T follicular helper cell (primary cell): ENCODE measurements at places on chromosomes 12 and 14.

DNA sequence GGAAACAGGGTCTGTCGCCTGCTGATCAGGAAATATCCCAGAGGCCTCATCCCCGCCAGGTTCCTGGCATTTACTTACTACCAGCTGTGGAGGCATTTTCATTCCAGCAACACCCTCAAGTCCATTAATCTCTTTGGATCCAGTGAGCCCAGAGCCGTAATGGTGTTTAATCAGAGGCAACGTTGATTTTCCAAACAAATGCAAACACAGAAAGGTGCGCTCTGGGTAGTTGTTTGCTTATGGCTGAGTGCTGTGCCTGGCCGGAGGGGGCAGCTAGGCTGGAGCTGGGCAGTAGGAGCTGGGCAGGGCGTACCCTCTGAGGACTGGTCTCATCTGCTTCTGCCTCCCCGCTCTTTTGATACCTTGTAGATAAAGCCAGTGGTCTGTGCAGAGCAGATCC lies 110.6 kb downstream of the ADCK1 start:
- DNase-seq, result no peak

DNA sequence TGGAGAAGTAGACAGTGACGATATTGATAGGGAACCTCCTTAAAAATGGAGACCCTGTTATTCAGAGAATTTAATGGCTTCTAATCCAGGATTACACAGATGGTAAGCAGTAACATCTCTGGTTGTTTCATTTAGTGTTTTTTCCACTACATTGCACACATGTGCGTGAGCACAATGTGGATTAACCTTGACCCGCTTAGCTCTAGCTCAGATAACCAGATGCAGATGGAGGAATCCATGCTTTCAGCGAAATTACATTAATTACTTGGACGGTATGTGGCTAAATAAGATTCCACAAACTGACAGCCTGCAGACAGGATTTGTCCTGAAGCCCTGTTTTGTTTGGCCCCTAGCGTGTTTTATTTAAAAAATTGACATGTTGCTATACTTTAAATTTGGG lies 378.4 kb downstream of the CCDC91 start:
- DNase-seq, result no peak

DNA sequence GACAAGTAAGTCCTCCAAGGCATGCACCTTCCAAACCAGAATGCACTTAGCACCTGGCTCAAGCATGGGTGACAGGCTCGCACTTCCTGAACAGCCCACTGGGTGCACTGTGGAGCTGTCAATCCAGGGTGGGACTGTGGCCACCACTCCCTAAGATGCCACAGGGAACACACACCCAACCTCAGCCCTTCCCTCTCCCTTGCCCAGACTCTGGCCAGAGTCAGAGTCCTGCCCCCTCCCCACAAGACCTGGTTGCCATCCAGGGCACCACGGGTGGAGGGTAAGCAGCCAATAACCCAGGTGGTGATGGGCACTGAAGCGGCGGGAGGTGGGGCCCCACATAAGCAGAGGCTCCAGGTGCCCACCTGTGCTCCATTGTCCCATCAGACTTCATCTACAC lies 160.6 kb downstream of the MYRFL start:
- DNase-seq, result no peak

GRCh38 chr14:80587096-80587724 lies 354.3 kb downstream of the CEP128 start:
- DNase-seq, result no peak

GRCh38 chr12:10363914-10364814 lies 25.7 kb downstream of the KLRK1 start:
- no peak for DNase-seq

DNA sequence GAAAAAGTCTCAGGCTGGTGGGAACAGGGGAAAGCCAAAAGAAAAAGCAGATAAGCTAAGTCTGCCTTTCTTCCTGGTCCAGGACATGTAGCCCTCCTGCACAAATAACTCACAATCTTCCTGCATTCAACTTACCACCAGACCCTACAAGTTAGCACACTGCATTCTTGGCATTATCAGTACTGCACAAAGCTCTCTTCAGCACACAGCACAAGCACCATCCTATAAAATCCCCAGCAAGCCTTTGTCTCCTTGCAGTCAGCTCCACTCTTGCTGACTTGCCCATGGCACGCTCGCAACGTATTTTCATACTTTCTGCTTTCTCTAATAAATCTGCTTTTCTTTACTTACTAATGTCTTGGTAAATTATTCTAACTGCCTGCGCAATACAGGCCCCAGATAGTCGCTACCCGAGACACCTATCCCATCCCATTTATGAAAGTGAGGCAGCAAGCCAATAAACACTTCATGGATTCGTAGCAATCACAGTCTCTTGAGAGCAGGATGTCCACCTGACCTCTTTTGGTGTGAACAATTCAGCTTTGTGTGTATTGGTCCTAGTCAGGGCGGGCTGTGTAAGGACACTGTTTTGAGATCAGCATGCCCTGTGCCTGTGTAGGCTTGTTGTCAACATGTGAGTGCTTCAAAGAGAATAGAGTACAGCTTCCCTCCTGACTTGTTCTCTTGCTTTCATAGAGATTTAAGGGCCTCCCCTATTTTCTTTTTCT lies 49.0 kb downstream of the TMEM117 start:
- DNase-seq, result no peak

GRCh38 chr14:87059060-87059839 lies 933.7 kb downstream of the GALC start:
- no peak for DNase-seq

DNA sequence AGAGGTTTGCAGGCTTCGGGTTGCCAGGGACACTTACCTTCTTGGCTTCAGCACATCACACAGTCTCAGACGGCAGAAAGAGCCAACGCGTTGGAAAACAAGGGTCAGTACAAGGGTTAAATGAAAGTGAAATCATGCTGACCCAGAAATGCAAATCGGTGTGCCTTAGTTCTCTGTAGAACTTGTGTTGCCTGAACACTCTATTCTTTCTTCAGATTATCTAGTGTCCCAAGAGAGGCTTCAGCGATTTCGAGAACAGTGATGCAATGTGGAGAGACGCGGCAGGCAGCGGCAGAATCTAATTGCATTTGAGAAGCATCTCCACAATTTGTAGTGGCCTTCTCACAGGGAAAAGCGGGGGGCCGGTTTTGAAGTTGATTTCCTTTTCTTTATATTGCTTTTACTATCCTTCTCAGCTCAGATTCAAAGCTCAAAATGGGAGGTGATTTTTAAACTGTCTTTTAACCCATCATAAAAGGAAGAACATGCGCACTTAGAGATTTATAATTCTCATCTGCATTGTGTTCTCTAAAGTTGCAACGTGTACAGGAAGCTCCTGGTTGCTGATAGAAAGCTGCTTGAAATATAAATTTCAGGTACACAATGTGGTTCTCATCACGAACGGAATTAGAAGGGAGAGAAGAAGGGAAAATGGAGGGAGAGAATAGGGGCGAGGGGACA lies 67.8 kb upstream of the EGLN3 start:
- no peak for DNase-seq

- peak; percentile 60 for DNase-seq
Measured at GRCh38 chr12:121804417-121805111, 755 bp downstream of the SETD1B start.

DNA sequence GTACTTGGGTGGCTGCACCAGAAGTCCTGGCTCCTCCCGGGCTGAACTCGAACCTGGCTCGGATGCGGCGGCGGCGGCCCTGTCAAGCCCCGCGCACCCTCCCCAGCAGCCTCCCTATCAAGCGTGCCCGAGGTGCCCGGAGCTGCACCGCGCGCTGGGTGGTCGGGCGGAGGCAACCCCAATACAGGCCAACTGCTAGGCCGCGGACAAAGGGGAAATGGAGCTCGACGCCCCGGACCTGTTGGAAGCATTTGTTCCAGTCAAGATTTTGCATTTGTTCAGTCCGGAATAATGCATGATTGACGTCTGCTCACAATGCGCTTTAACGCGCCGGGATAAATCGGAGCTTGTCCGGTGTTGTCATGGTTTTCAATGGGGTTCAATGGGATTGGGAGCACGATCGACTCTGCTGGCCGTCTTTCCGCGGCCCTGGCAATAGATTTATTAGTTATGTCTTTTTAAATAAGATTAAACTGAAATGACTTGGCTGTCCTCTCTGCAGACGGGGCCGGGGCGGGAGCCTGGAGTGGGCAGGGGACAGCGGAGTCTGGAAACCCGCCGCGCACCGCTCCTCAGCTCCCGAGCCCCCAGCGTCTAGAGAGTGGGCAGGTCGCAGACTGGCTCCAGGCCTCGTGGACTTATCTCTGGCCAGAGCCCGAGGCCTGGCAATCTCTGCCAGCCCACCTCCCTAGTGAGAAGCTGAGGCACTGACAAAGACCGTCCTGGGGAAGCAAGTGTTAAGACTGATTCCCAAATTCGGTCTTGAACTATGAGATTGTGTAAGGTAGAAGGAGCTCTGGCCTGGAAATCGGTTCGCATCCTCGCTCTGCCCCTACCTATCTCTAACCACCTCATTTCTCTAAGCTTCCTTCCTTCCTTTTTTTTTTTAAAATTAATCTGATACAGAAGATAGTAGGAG lies 1.7 kb upstream of the NKX2-8 start:
- no peak for DNase-seq

- no peak for DNase-seq
Measured at GRCh38 chr12:26798640-26799039, 34.4 kb downstream of the ITPR2 start.

DNA sequence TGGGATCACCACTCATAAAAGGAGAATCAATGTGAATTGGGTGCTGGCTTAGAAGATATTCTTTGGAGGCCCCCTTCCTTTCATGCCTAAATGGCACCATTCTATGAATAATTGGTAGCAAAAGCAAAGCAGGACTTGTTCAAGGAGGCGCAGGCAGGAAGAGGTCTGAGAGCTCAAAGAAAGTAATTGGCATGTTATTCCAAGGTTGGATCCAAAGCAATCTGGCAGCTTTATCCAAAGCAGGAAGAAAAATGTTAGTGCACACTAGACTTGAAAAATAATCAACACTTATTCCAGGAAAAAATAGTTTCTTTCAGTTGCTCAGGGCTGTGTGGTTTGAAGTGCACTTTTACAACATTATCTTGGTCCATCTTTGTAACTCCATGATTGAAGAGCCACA lies 326.4 kb downstream of the NUAK1 start:
- no peak for DNase-seq

GRCh38 chr12:57159311-57159710 lies 11.9 kb upstream of the LRP1-AS start:
- DNase-seq, result no peak

DNA sequence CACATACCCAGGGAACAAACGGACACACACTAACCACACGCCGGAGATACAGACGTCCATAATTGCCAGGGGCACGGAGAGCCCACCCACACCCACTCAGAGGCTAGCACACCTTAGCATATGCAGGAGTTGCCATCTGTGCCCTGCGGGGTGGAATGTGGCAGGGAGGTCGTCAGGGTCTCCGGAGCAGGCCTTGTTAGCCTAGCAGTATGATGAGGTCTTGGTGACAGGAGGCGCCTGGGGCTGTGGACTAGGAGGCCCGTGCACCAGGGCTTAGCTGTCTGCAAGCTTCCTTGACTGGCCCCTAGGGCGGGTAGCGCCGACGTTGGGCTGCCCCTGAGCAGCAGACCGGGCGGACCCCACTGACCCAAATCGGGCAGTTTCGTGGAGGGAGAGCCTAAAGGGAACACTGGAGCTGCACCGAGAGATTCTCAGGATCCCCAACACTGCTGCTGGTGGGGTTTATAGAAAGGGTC lies 10.0 kb downstream of the STAC3 start:
- DNase-seq, result no peak

- no peak for DNase-seq
Measured at GRCh38 chr12:828726-829395, 76.5 kb downstream of the WNK1 start.

GRCh38 chr12:31929027-31929526 lies 30.1 kb upstream of the RESF1 start:
- no peak for DNase-seq

DNA sequence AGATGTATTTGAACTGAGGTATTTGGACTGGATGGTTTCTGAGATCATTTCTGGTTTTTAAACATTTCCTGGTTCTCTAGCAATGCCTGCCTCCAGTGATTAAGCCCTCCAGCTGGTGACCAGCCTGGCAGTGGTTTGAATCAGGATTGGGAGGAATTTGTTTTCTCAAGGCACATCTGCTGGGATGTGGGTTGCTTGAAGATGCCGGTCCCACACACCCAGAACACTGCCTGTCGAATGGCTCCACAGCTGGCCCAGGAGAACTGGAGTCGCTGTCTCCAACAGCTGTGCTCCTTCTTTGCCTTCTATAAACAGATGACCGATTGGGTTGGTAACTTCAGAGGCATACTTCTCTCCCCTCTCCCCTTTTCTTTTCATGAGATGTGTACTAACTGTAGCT lies 258.0 kb upstream of the DDHD1 start:
- DNase-seq, result no peak

- DNase-seq, result no peak
Measured at GRCh38 chr14:69615496-69616407, 4.4 kb downstream of the SUSD6 start.

DNA sequence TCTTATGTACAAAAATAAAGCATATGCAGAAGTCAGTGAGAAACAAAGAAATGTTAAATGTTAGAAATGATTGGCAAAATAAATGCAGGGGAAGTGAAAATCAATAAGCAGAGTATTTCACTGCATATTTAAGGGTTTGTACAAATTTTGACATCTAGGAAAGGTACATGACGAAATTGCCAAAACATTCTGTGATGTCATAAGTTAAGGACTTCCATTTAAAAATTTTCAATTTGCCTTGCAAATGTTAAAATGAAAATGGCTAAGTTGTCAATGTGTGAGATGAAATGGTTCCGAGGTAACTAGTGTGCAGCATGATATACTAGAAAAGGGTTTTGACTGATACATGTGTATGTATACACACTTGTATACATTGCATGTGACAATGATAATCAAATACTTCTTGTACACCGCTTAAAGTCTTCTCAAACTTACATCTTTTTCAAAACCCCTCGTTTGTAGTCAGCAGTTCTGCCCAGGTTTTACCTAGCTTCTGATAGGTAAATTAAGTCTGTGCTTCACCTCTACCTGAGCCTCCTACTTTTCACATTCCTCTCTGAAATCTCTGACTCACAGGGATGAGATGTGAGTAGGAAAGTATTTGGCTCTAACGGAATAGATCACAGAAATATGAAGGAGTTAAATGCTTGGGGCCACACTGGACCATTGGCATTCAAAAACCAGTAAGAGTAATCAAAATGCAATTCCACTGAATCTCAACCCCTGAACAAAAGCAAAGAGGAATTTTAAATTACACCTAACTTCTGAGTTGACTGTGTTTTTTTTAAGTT lies 442.4 kb upstream of the FOXG1 start:
- no peak for DNase-seq

DNA sequence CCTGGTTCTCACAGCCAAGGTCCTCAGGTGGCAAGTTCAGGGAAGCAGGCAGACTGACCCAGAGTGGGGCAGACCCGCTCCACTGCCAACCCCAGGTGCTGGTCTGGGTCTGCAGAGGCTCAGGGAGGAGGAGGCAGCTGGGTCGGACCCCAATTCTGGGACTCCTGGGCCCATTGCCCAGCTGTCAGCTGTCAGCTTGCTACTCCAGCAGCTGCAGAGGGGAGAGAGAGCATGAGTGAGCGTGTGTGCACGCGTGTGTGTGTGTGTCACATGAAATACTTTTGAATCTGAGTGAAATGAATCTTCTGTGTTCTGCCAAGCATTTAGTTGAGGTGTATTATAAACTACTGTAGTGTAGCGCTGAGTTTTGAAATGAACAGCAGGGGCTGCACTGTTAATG lies 30.8 kb downstream of the XRCC3 start:
- DNase-seq, result no peak

- DNase-seq, result no peak
Measured at GRCh38 chr14:39615352-39615751, 183.1 kb upstream of the FBXO33 start.

- no peak for DNase-seq
Measured at GRCh38 chr12:116674643-116675183, 63.2 kb downstream of the SPRING1 start.
